ENCODE measurements at places on chromosomes 4 and X.

GRCh38 chr4:126012691-126013290, 698.0 kb downstream of the FAT4 start:
- no peak for DNase-seq

- no peak for DNase-seq
Observed at GRCh38 chr4:173932701-173933100, 350.8 kb downstream of the FBXO8 start.

DNA sequence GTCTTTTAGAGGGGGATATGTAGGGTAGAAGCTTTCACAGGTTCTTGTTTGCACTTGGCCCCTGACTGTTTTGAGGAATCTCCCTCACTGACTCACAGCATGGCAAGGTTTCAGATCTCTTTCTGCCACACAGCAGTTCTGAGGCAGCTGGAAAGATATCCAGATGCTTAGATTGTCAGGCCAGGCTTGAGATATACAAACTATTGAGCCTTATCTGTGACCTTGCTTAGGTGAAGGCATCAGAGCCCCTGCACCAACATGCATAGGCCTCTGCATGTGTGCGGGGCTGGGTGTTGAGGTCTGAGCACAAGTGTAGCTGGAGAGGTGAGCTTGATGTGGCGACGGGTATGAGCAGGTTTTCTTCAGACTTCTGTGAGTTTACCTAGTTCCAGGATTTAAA, 80.9 kb upstream of the MSANTD1 start:
- no peak for DNase-seq

DNA sequence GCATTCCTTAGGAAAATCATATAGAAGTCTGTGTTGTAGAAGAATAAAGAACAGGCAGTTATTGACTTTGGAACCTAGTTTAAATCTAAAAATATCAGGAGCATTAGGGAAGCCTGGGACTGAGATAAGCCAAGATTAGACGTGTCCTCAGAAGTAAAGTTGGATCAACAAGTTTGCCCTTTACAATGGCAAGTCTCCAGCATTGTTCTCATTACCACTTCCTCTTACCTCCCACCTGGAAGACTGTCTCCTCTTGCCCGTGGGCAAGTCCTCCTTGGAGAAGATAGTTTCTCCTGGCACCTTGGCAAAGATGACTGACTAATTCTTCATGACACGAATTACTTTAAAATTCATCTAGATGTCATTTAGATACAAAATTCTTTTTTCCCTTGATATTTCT, 37.8 kb downstream of the CNKSR2 start:
- DNase-seq = no peak

DNA sequence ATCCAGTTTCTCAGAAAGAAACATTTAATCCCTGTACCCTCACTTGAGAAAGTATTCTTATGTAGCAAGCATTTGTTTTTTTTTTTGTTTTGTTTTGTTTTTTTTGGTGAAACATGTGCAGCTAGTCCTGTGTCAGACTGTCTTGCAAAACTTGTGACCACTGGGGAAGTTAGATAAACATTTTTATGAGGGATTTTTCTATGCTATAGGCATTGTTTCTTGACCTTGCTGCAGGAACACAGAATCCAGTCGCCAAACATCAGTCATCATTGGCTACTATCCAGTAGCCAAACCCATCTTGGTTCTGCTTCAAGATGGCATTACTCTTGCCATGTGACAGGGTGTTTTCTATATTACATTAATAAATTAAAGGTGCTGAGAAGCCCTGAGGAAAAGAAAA, 7.7 kb upstream of the MAPK10 start:
- DNase-seq = no peak

DNA sequence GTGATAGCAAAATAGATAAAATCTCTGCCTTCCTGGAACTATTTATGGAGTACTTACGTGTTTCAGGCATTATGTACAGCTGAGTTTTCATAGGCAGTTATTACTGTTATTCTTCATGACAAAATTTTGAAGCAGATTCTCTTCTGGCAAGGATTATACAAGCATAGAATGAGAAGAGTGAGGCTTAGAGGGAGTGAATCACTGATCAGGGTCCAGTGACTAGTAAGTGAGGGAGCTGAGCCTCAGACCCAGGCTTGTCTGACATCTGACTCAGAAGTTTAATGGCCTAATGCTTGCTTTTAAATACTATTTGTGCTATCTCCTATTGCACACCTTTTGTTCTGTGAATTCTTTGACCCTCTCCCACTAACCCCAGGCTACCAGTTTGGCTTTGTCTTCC, 110.6 kb downstream of the DTHD1 start:
- DNase-seq = no peak

GRCh38 chr4:37882665-37883296, 8.1 kb upstream of the TBC1D1 start:
- DNase-seq = no peak
